ENCODE measurements at places on chromosomes 11 and 22.

- DNase-seq: no peak
Measured at GRCh38 chr11:119432484-119433357, 9.7 kb upstream of the THY1 start.

DNA sequence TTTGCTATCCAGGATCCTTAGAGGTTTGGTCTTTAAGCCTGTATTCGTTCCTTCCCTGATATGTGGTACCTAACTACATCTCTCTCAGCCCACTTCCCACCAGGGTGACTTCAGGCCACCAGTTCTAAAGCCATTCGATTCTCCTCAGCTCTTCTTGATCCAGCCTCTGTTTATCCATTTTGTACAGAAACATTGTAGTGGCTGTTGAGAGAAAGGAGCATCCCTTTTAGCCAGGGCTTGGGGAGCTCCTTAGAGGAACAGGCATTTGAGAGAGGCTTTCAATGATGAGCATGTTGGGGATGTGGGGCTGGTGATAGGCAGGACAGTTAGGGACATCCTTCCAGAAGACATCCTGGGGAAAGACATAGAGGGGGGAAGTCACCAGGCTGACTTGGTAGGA lies 17.9 kb downstream of the UBE2L3 start:
- DNase-seq: no peak

- DNase-seq: no peak
Measured at GRCh38 chr11:118059246-118059940, 17.5 kb upstream of the TMPRSS4 start.

DNA sequence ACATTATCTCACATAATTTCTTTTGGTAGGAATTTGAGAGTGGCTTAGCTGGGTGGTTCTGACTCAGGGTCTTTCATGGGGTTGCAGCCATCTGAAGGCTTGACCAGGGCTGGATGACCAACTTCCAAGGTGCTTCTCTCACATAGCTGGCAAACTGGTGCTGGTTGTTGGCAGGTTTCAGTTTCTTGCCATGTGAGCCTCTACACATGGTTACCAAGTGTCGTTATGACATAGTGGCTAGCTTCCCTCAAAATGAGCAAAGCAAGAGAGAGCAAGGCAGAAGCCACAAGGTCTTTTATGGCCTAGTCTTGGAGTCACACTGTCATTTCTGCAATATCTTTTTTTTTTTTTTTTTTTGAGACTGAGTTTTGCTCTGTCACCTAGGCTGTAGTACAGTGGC lies 4.2 kb upstream of the TFIP11 start:
- DNase-seq: no peak

- no peak for DNase-seq
Measured at GRCh38 chr11:68889948-68890446, 13.6 kb downstream of the MRPL21 start.

Data from activated CD4-positive, CD25-positive, alpha-beta regulatory T cell treated with anti-CD3 and anti-CD28 coated beads, Interleukin-2, amount 50 U/mL, for 16 hours (primary cell).